ENCODE measurements at places on chromosomes 6 and 20. TPM values are rescaled to one million over a fixed set of nuclear protein-coding genes. Genes with fewer than 3 reads are reported as not detected.

DNA sequence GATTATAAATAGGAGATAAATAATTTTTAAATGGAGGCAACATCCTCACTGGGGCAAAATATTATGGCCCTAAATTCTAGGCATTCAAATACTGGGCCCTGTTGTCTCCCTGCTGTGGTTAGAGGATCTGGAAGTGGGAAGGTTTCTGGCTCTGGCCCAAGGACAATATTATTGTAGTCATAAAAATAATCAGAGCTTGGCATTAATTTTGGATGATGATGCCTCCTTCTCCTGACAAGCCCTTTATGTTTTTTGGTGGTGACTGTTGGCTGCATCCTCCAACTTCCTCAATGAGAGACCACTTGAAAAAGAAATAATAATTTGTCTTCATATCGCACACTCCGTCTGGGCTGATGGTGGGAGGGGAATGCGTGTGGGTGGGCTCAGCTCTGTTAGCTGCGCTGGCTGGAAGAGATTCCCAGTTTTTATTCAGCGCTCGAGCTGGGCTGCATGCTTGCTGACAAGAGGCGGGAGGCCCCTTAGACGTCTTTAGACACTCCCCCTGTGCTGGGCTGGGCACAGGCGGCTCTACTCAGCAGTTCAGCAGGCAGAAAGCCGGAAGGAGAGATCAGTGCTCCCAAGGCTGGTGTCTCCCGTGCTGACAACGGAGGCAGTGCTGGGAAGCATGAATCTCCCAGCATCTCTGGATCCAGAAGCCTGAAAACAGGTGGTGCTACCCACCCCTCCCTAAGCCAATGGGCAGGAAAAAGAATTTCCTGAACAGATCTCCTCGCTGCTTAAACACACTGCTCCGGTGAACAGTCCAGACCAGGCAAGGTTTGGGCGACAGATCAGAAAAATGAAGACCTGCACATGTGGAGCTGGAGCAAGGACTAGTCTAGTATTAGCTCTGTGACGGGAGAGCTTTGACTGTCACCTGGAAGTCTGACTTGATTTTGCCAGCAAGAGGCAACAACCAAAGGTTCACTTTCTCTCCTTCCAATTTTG lies 97.7 kb downstream of the SYCP2 start:
- no peak for DNase-seq
- H3K36me3 ChIP-seq = no peaks in the 10 kb centered on the region
- H3K27ac ChIP-seq = no peak overlapping the region
- no peak overlapping the region for H3K4me3 ChIP-seq
- peaks cover 26% of the 10 kb centered on the region for H3K27me3 ChIP-seq
- peaks cover 3% of the 10 kb centered on the region for H3K4me1 ChIP-seq

GRCh38 chr6:26457264-26457805 lies 420 bp upstream of the BTN2A1 start:
- H3K27me3 ChIP-seq = no peaks in the 10 kb centered on the region
- DNase-seq = no peak
- peak overlapping the region; percentile 97 for H3K27ac ChIP-seq

GRCh38 chr6:152922706-152923105 lies 60.1 kb downstream of the FBXO5 start:
- no peak overlapping the region for H3K27ac ChIP-seq
- H3K4me3 ChIP-seq = no peak overlapping the region
- no peaks in the 10 kb centered on the region for H3K4me1 ChIP-seq
- no peak for DNase-seq
- H3K27me3 ChIP-seq = peaks cover 10% of the 10 kb centered on the region
- no peaks in the 10 kb centered on the region for H3K36me3 ChIP-seq

DNA sequence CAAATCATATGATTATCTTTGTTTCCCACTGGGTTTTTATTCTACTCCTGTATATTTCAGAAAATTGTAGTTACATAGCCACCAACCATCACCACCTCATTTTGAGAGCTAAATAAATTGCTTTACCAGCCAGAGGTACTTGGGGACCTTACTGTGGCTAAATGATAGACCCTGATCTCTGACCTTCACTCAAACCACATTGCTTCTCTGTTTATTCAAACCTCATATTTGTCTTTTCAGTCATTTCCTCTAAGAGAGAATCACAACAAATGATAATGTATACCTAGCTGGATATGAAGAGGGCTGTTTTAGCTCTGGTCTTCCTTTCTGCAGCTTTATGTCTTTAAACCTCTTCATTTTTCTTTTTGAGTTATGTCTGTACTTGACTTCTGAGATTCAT lies 142.8 kb downstream of the ADGB start:
- H3K27me3 ChIP-seq = no peaks in the 10 kb centered on the region
- no peak overlapping the region for H3K27ac ChIP-seq
- no peak for DNase-seq
- no peaks in the 10 kb centered on the region for H3K4me1 ChIP-seq

GRCh38 chr6:33595001-33595846 lies 15.1 kb upstream of the BAK1 start:
- no peaks in the 10 kb centered on the region for H3K27me3 ChIP-seq
- H3K27ac ChIP-seq = no peak overlapping the region
- H3K4me3 ChIP-seq = no peak overlapping the region
- peaks cover 31% of the 10 kb centered on the region for H3K4me1 ChIP-seq

- peak; percentile 42 for DNase-seq
- no peaks in the 10 kb centered on the region for H3K36me3 ChIP-seq
- peaks cover 14% of the 10 kb centered on the region for H3K27me3 ChIP-seq
- H3K27ac ChIP-seq = no peak overlapping the region
- H3K4me3 ChIP-seq = no peak overlapping the region
Measured at GRCh38 chr6:31383149-31383548, 20.2 kb upstream of the MICA start.

- DNase-seq = no peak
- no peaks in the 10 kb centered on the region for H3K27me3 ChIP-seq
- no peaks in the 10 kb centered on the region for H3K36me3 ChIP-seq
Measured at GRCh38 chr6:135261872-135262725, 81.0 kb downstream of the MYB start.

DNA sequence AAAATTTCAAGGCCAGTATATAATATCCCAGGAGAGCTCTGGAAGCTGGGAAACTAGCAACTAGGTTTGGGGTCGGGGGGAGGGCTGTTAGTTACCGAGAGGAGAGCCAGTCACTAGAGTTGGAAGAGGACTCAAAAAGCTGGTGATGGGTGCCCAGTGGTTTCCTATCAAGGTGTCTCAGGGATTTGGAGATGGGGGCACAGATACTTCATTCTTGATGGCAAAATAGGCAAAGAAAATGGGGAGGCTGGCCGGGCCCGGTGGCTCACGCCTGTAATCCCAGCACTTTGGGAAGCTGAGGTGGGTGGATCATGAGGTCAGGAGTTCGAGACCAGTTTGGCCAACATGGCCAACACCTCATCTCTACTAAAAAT lies 805 bp downstream of the PHF1 start:
- no peak for DNase-seq
- H3K27me3 ChIP-seq = no peaks in the 10 kb centered on the region
- peak overlapping the region; percentile 75 for H3K4me3 ChIP-seq
- peak overlapping the region; percentile 80 for H3K27ac ChIP-seq
- H3K36me3 ChIP-seq = peaks cover 47% of the 10 kb centered on the region

DNA sequence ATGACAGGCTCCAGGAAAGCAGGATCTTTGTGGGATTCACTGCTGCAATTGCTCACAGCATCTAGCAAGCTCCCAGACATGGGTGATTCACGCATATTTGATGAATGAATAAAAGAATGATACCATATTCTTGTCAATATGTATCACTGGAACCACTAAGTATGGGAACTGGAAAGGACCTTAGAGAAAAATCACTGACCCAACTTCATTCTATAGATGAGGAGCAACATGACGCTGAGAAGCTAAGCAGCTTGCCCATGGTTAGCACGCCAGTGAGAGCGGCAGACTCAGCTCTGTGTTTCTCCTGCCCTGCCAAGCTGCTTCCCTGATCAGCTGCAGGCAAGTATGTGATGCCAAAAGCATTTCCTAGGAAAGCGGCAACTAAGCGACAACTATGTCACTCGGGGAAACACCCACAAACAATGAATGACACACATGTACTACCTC lies 66.8 kb downstream of the PPP1R3G start:
- H3K4me3 ChIP-seq = no peak overlapping the region
- H3K36me3 ChIP-seq = no peaks in the 10 kb centered on the region
- H3K27me3 ChIP-seq = no peaks in the 10 kb centered on the region
- no peak overlapping the region for H3K27ac ChIP-seq

DNA sequence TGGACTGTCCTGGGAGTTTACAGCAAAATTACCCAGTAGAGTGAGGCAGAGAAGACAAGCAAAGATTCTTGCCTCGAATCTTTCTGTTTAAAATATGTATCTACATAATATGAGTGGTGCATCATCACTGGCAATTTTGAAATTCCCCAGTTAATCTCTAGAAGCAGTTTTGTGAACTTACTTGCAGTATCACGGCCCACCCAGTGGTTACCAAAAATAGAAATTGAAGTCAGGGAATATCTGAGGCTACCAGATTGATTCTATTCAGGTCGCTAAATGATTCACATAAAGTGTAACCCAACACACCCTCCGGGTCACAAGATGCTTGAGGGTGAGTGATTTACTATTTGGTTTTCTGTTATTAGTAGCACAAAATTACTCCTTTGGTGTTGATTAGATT lies 111.9 kb downstream of the PPP1R14C start:
- H3K4me3 ChIP-seq = no peak overlapping the region
- no peaks in the 10 kb centered on the region for H3K36me3 ChIP-seq
- peak; percentile 16 for DNase-seq
- H3K4me1 ChIP-seq = peaks cover 30% of the 10 kb centered on the region
- no peak overlapping the region for H3K27ac ChIP-seq
- peaks cover 41% of the 10 kb centered on the region for H3K27me3 ChIP-seq

DNA sequence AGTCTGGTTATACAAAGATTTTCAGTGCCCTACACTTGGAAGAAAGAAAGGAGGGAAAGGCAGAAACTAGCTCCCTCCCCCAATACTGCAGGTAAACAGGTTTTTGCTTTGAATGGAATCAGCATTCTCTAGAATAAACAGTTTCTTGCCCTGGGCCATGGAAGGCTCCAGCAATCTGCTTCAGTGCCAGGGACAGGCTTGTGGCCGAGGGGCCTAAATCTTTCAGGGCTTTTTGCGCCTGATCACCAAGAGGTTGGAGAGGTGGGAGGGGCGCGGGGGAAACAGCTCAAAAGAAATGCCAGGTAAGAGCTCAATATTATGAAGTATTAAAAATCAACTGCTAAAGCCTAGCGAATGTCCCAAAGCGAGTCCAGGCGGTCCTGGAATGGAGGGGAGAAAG lies 23.8 kb downstream of the TFAP2B start:
- no peak for DNase-seq
- H3K4me1 ChIP-seq = no peaks in the 10 kb centered on the region
- H3K4me3 ChIP-seq = no peak overlapping the region
- H3K36me3 ChIP-seq = no peaks in the 10 kb centered on the region
- no peak overlapping the region for H3K27ac ChIP-seq

DNA sequence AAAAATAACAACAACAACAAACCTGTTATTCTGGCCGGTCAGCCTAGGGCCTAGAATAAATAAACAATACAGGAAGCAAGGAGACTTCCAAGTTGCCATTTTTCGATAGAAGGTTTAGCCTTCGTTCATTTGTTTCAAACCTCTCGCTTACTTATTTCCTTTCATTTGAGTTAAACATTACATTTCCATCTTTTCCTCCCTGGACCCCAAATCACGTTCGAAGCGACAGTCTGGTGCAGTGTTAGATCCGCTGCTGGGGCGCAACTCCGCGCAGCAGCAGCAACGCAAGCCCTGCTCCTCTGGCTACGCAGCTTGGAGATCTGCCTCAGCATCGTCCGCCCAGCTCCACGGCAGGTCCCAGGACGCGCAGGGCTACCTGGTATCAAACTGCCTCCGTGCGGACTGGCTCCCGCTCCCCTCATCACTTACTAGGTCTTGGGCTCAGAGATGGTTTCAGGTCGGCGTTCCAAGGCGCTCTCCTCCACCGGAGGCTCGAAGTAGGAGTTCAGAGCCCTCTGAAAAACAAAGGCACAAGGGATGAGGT lies 530 bp downstream of the TDP2 start:
- H3K27ac ChIP-seq = peak overlapping the region; percentile 99
- DNase-seq = peak; percentile 65
- H3K36me3 ChIP-seq = peaks cover 57% of the 10 kb centered on the region
- H3K4me1 ChIP-seq = peaks cover 47% of the 10 kb centered on the region

The FUCA2 gene
- 6.7 TPM for total RNA-seq

The VSTM2L gene
- not detected for total RNA-seq

The LY6G6D gene
- not detected for total RNA-seq

The UTRN gene
- total RNA-seq = 43.4 TPM

The SLC29A1 gene
- 98.3 TPM for total RNA-seq

The SLC52A3 gene
- not detected for total RNA-seq

The SRSF12 gene
- total RNA-seq = 0.27 TPM

The TCF21 gene
- total RNA-seq = not detected
